ENCODE measurements at places on chromosomes 16 and 17. TPM values are rescaled to one million over a fixed set of nuclear protein-coding genes. Genes with fewer than 3 reads are reported as not detected.

MIEF2 gene
- total RNA-seq, result 26.4 TPM

SCARF1 gene
- total RNA-seq, result 0.47 TPM

HCRT gene
- total RNA-seq, result not detected

NPW gene
- not detected for total RNA-seq

KRT20 gene
- 0.17 TPM for total RNA-seq

CNGB1 gene
- not detected for total RNA-seq

C17orf78 gene
- not detected for total RNA-seq

NPIPB9 gene
- total RNA-seq, result not detected

GRB7 gene
- not detected for total RNA-seq

MMP15 gene
- total RNA-seq, result 3.1 TPM

SRSF1 gene
- total RNA-seq, result 336 TPM

EVPLL gene
- total RNA-seq, result not detected

GRN gene
- 284 TPM for total RNA-seq

NECAB2 gene
- total RNA-seq, result not detected

SLC5A10 gene
- 0.27 TPM for total RNA-seq

BAIAP3 gene
- not detected for total RNA-seq

WFDC1 gene
- 0.52 TPM for total RNA-seq

CLEC3A gene
- not detected for total RNA-seq

ASPHD1 gene
- total RNA-seq, result 12.1 TPM

KIF19 gene
- total RNA-seq, result not detected

Data from M059J (cell line).